Body of pancreas (tissue), 4 donors: ENCODE measurements at places on chromosomes 2 and 18. TPM values are rescaled to one million over a fixed set of nuclear protein-coding genes. Genes with fewer than 3 reads are reported as not detected.
A peak's percentile ranks its signal among the peaks of the same experiment; 100 is the strongest.

Gene PIEZO2
- total RNA-seq: 40.7 TPM

Gene AKAIN1
- not detected for total RNA-seq

Gene LRATD1
- total RNA-seq: 5.7 TPM

Gene TSPYL6
- not detected for total RNA-seq

Gene ACMSD
- not detected for total RNA-seq

Gene COMMD1
- 19.1 TPM for total RNA-seq

- DNase-seq: no peak
These were observed 14.0 kb downstream of the SEMA4F start for GRCh38 chr2:74668087-74668486.

GRCh38 chr2:54456612-54457322, 640 bp downstream of the SPTBN1 start:
- peak; percentile 22 for DNase-seq

- DNase-seq: no peak
These were observed 219.1 kb downstream of the SETBP1 start for GRCh38 chr18:44899832-44900231.

GRCh38 chr2:133489641-133490410, 78.4 kb downstream of the NCKAP5 start:
- peak; percentile 28 for DNase-seq

- no peak for DNase-seq
These were observed 70.9 kb upstream of the ST6GAL2 start for GRCh38 chr2:106956879-106957278.

Gene PDE6D
- 15.0 TPM for total RNA-seq

Gene UGT1A10
- total RNA-seq: 0.52 TPM

- no peak for DNase-seq
These were observed 52.9 kb upstream of the RPL31 start for GRCh38 chr2:100948942-100949811.

GRCh38 chr2:14735696-14736095, 103.2 kb downstream of the LRATD1 start:
- no peak for DNase-seq
